ENCODE measurements at places on chromosomes 12 and 14.
A peak's percentile ranks its signal among the peaks of the same experiment; 100 is the strongest.

DNA sequence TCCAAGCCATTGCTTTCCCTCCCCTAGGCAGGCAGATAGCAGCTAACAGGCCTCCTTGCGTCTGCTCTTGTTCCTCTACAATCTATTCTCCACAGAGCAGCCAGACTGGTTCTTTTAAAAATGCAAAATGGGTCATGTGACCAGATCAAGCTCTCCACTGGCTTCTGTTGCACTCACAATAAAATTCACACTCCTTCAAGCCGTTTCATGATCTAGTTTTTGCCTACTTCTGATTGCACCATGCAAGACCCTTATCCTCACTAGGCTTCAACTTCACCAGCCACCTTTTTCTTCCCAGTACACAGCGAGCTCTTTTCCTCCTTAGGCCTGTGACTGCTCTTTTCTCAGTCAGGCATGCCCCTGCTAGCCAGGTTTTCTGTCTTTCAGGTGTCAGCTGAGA is 6.1 kb upstream of the KRAS start:
- no peak for DNase-seq

DNA sequence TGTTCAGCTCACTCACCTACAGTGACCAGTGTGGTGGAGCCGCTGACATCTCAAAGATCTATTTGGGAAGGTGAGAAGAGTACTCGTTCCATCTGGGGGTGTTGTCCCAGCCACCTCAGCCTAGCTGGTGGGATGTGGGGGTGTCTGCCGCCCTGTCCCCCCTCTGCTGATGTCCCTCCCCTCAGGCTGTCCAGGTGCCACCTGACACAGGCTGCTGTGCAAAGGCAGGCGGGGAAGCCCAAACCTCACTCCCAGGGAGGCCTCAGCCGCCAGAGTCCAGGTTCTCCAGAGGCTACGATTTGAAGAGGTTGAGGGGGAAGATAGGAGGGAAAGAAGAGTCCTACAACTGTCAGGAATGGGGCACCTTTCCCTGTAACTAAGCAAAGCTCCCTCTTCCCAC is 51.3 kb upstream of the FKBP4 start:
- DNase-seq, result no peak

DNA sequence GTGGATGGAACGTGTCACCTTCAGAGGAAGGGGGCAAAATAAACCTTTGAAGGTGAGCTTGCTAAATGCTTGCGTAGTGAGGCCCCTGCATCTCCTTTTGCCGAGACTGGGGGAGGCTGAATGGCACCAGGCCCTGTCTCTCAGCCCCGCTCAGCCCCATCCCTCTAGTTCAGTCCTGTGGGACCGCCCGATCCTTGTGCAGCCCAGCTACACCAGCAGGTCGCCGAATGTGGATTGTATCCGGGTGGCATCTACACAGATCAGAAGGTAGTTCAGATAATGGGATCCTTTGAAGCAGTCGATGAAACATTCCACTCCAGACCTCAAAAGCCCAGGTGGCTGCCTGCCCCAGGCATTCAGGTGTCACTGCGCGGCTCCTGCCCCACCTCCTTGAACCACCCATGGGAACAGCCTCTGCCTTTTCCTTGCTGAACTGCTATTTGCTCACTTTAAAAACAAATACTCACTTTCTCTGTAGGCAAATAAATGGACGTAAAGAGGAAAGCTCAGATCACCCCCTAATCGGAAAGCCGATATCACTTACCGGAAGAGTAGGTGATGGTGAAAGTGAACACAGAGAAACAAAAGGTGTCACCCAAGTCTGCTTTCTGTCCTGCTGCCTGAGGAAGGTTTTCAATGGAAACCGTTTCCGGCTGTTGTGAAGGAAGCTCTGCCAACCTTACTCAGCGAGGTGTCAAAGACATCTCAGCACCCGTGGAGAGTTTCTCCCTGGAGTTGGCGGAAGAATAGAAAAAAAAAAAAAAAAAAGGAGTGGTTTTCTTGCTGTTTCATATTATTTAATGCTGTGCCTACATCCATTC is 100.3 kb upstream of the NCOR2 start:
- DNase-seq, result no peak

DNA sequence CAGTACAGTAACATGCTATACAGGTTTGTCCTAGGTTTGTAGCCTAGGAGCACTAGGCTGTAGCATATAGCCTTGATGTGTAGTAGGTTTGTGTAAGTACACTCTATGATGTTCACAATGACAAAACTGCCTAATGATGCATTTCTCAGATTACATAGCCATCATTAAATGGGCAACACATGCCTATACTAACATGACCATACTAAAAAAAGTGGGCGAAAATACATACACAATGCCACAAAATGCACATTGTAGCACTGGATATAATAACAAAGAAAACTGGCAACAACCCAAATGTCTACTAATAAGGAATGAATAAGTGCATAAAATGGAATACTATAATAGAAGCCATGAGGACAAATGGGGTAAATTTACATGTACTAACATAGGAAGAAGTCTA is 31.3 kb upstream of the NDUFA12 start:
- DNase-seq, result no peak

- no peak for DNase-seq
Measured at GRCh38 chr14:26217778-26218177, 380.1 kb downstream of the NOVA1 start.

DNA sequence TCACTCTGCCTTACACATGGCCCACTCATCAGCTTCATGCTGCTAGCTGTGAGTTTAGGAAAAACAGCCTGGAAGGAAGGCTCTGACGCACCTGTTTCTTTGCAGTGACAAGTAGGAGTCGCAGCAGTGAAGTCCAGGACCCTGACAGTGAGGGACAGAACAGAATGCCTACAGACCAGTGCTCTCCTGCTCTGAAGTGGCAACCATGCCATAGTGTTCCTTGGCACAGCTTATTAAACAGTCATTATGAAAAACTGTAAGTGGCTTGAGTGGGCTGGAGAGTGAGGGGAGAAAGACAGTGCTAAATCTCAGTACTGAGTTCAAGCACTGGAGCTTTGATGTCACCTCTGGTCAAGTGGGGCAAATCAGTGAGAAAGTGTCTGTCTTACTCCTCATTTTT is 61.7 kb downstream of the MYRFL start:
- no peak for DNase-seq

DNA sequence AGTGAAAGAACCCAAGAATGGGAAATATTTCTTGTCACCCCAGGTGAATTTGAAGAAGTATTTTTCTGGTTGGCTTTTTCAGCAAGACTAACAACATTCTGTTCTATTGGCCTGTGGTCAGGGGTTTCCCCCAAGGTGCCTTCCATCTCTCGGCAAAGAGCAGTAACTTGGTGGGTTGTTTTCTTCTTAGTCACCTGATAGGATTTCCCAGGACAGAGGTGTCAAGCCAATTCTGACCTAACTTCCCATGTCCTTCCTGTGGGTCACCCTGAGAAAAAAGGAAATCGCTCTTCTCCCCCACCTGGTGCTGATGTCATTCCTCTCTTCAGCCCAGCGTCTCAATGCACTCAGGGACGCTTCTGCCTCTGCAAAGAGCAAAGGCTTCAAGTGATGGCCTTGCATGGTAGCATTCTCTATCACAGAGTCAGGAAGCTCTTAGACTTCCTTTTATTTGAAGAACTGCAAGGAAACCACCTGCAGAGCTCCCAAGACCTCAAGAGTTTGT is 16.1 kb upstream of the IFNG start:
- no peak for DNase-seq

DNA sequence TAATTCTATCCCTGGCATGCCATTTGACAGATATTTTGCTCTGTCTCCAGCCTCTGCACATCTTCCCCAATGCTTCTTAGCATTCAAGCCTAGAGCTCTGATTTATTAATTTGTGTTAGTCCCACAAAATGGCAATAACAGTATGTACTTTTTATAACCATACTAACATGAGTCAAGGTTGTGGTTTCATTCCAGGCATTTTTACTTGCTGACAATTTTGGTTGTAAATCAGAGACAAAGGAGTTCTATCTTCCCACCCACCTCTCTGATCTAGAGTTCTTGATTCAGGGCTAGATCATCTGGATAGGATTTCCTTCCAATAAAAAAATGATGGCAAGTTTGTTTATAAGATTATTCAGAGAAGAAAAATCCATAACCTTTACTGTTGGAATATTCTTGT is 18.5 kb upstream of the CISTR start:
- peak; percentile 96 for DNase-seq

DNA sequence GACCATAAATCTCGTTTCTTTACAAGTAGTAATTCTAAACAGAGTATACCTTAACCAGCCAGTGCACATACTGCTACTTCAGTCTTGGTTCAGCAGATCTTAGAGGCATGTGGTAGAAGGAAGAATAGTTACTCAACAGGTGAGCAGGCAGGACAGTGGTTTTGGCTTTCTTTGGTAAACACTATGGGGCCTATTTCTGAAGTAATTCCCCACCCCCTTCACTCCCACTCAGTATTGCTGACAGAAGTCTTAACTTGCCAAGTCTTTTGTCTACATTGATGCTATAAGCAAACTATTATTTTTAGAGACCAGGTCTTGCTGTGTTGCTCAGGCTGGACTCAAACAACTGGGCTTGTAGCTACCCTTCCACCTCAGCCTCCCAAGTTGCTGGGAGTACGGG is 68.5 kb downstream of the FBXO34 start:
- DNase-seq, result no peak

- no peak for DNase-seq
Measured at GRCh38 chr12:110247340-110248095, 33.5 kb upstream of the ATP2A2 start.

GRCh38 chr14:91119556-91120311 is 5.9 kb downstream of the DGLUCY start:
- DNase-seq, result peak; percentile 72

DNA sequence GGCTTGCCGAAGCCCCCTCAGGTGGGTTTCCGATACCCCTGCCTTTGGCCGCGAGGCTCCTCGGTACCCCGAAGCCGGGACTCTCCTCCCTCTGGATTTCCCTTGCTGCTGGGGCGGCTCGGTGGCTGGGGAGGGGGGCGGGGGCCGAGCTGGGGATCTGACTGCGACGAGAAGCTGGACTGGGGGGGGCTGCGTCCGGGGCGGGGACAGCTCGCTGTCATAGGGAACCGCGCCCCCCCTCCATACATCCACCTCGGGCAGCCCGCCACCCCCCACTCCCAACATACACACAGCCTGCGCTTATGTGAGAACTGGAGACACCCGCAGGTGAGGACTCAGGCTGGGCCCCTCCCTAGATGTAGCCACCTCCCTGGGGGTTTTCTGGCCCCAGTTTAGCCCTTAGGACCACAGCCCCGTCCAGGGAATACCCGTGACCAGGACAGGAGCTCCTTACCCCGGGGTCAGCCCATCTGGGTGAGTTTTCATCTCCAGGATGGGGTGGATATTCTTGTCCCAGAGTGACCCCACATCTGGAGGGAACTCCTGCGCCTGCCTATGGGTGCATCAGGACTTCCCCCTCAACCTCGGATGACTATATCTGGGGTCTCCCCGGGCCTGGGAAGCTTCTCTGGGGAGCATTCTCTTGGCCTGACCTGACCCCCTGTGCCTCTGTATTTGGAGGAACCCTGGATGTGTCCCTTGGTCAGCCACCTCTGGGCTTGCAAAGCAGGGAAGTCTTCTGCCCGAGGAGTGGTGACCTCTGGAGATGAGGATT is 687 bp downstream of the ASIC1 start:
- no peak for DNase-seq

DNA sequence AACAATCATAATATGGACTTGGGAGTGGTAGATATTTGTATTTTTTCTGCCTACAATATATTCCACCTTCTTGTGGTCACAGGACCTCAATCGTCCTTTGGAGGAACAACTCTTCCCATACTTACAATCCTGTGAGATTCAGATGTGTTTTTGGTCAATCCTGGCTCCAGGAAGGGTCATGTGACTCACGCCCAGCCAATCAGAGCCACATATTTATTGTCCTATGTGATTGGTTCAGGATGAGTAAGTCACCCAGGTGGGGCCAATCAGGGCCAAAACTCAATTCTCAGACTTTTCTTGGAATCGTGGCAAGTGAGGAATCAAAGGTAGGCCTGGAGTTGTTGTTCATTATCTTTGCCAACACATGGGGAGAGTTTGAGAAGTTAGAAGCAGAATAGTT is 264.9 kb downstream of the SUDS3 start:
- DNase-seq, result no peak

GRCh38 chr12:8143261-8143660 is 13.6 kb upstream of the ZNF705A start:
- no peak for DNase-seq

- no peak for DNase-seq
Measured at GRCh38 chr12:123131879-123132402, 18.9 kb downstream of the PITPNM2 start.

DNA sequence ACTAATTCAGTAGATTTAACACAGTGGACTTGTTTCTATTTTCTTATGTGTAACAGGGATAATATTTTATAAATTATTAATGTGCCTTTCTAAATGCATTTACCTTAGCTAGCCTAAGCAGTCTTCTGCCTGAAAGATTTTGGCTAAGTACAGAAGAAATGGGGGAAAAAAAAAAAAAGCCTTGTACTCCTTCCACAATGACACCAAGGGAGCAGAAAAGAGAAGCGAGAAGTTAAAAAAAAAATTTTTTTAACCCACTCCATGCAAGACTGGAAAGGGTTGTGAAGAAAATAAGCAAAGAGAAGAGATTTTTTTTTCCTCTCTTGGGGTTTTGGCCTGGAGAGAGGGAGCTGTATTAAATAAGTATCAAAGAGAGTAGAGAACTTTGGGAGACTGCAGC is 28.7 kb downstream of the NELL2 start:
- DNase-seq, result no peak

DNA sequence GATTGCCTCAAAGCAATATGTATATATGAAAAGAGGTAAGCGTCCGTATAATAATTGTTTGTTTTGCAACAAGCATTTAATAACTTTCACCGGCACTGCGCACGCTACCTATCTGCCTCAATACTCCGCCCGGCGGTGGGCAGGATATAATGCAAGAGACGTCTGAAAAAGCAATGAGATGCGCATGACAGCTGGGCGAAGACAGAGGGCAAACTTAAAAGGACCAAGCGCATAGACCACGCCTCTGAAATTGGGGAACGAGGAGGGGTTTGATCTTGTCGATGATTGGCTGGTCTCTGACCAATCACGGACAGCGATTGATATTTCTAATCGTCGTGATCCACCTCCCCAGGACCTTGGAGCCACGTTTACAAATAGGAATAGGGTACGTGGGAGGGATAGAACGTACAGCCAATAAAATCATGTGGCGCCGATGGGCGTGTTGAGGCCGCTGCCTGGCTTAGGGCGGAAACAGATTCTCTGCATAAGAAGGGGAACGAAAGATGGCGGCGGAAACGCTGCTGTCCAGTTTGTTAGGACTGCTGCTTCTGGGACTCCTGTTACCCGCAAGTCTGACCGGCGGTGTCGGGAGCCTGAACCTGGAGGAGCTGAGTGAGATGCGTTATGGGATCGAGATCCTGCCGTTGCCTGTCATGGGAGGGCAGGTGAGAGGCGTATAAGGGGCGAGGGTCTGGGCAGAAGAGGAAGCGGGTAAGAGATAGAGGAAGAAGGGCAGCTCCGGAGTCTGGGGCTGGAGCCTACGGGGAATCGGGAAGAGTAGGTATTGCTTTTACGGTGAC is at the start of gene OS9:
TSS of gene OS9 (plus strand) at position 474 of the 800 bp plus-strand sequence. CDS start at position 504, 30 bp downstream.
- DNase-seq, result peak; percentile 100

GRCh38 chr14:99395909-99396530 is 84.6 kb downstream of the SETD3 start:
- peak; percentile 68 for DNase-seq

DNA sequence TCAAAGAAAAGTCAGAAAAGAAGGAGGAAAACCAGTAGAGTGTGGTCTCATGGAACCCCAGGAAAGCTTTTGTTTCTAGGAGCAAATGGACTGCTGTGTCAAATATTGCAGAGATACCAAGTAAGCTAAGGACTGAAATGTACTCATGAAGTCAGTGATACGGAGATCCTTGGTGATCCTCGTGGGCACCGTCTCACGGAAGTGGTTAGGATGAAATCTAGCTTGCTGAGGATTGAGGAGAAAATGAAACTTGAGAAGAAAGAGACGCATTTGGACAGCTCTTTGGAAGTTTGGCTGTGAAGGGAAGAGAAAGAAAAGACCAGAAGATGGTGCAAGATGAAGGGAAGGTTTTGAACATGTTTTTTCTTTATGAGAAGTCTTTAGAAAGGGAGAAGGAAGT is 104.0 kb upstream of the CCND2 start:
- DNase-seq, result no peak
